ENCODE measurements at places on chromosomes 7 and 10. TPM values are rescaled to one million over a fixed set of nuclear protein-coding genes. Genes with fewer than 3 reads are reported as not detected.

Gene TFR2
- total RNA-seq: 1.2 TPM

Gene KCND2
- total RNA-seq: not detected

Gene CPA5
- total RNA-seq: not detected

Gene IFIT3
- total RNA-seq: 2.0 TPM

Measured in placental epithelial cell (primary cell).